ENCODE measurements at places on chromosomes 13 and 19.

DNA sequence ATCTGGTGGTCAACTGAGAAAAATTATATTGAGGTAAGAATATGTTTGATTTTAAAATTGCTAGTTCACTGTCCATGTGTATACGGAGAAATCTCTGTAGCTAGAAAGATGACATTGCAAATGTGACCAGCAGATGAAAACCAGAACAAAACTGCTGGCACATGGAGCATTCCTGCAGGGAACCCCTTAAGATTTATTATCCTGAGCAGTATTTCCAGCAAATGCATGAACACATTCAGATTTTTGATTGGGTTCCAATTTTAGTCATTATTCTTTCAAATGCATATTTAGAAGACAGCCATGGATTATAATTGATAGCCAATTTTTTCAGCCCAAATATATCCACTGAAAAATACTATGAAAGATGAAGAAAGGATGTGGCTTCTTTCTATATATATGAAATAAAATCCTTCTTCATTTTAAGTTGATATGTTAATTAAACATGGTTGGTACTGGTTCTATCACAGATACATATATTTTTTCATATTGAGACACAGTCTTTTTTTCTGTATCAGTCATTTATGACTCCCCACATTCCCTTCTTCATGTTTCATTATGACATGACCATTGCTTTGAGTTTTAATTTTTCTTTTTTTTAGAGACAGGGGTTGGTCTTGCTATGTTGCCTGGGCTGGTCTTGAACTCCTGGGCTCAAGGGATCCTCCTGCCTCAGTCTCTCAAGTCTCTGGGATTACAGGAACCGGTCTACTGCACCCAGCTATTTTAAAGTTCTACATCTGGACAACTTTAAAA lies 376.5 kb downstream of the KLF12 start:
- DNase-seq = peak; percentile 49

DNA sequence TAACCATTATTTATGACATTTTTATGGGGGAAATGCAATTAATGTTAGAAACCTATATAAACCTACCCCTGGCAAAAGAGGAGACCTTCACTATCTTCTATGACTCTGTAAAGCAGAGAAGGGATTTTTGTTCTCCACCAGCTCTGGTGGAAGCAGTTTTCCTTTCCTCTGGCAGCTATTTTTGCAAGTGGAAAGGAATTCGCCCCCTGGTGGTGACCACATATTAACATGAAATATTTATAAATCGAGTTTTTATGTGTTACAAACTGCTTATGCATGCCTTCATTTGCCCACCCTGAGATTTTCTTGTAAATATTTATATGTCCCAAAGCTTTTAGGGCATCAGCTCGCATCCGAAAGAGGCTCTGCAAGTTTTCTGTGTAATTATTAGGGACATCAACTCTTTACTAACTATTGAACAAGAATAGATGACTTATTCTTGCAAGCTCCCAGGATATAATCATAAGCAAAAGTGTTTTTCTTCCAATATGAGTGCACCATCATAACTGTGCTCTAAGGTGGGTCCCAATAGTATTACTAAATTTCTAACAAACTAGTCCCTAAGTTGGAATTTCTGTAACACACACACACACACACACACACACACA lies 62.4 kb downstream of the SERTM1 start:
- DNase-seq = peak; percentile 22

DNA sequence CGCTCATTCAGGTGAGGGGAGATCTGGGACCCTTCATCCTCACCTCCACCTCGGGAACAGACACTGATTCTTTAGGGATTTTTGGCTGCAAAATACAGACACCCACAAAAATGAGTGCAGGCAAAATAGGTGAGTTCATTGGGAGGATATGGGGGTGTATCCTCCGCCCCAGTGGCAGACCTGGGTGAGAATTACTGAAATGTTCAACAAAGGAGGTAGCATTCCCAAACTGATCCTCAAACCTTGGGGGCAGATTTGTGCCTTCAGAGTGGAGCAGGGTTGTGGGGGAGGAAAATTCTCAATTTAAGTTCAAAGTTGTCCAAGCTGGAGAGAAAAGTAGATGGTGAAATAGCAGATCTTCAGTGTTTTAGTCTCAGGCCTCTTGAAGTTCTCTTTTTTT lies 31.3 kb upstream of the SIN3B start:
- no peak for DNase-seq

DNA sequence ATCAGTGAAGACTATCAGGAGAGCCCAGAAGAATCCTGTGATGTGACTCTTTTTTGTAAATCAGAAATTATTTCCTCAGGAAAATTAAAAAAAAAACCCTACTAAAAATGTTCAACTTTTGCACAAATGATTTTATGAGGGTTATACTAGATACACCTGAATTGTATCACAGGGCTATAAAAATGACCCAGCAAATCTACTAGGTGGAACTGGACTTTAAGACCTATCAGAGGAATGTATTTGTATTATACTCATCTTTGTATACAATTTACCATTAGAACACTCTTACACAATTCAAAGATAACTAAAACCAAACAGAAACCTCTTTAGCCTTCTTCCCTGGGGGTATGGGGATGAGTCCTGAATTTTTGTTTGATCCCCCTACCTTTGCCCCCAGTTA lies 7.2 kb downstream of the FBXL3 start:
- DNase-seq = no peak

GRCh38 chr19:34475026-34475974 lies 6.3 kb upstream of the WTIP start:
- peak; percentile 52 for DNase-seq

- no peak for DNase-seq
Measured at GRCh38 chr19:44972802-44973201, 17.6 kb downstream of the CLPTM1 start.

GRCh38 chr13:93977986-93978385 lies 501.5 kb downstream of the DCT start:
- no peak for DNase-seq

DNA sequence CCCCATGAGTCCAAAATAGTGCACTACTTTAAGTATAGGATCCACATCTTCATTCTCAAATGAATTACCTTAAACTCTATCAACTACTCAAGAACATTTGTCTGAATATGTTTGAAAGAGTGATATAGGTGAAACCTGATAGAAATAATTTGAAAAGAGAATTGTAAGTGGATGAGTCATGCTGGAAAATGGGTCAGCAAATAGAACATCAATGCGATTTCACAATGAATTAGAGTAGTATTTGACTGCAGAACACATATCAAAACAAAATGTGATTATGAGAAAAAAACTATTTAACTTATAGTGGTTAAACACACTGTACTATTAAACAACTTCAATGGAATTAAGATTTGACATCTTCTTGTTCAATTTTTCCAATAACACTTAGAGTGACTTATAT lies 300.6 kb upstream of the KLHL1 start:
- no peak for DNase-seq

- no peak for DNase-seq
Measured at GRCh38 chr13:105365021-105365550, 1170.4 kb downstream of the EFNB2 start.

GRCh38 chr13:31846182-31846938 lies 107.0 kb downstream of the RXFP2 start:
- peak; percentile 53 for DNase-seq

DNA sequence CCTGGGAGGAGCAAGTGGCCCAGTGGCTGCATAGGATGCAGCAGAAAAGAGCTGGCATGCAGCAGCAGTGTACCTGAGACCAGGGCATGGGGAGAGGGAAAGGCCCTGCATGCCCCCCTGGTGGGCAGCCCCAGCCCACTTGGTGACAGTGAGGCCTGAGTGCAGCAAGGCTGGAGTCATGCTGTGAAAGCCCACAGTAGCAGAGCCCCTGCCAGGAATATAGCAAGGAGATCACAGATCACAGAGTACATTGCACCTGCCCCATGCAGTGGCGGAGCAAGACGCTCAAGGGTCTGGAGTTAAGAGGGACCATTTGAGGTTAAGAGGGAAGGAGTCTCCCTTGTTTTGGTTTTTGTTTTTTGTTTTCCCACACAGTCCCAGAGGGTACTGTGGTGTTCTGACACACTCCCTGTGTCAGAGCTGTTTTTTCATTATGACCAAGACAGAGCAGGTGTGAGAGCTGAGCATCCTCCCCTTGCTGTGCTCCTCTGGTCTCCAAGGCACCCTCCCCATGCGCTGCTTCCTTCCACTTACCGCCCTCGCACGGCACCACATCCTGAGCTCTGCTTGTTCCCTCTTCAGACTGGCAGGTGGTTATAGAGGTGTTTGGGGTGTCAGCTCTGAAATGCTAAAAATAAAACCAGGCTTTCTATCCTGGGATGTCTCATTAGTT lies 85.0 kb upstream of the UBL3 start:
- no peak for DNase-seq

GRCh38 chr13:77456271-77456670 lies 79.2 kb upstream of the SCEL start:
- no peak for DNase-seq

DNA sequence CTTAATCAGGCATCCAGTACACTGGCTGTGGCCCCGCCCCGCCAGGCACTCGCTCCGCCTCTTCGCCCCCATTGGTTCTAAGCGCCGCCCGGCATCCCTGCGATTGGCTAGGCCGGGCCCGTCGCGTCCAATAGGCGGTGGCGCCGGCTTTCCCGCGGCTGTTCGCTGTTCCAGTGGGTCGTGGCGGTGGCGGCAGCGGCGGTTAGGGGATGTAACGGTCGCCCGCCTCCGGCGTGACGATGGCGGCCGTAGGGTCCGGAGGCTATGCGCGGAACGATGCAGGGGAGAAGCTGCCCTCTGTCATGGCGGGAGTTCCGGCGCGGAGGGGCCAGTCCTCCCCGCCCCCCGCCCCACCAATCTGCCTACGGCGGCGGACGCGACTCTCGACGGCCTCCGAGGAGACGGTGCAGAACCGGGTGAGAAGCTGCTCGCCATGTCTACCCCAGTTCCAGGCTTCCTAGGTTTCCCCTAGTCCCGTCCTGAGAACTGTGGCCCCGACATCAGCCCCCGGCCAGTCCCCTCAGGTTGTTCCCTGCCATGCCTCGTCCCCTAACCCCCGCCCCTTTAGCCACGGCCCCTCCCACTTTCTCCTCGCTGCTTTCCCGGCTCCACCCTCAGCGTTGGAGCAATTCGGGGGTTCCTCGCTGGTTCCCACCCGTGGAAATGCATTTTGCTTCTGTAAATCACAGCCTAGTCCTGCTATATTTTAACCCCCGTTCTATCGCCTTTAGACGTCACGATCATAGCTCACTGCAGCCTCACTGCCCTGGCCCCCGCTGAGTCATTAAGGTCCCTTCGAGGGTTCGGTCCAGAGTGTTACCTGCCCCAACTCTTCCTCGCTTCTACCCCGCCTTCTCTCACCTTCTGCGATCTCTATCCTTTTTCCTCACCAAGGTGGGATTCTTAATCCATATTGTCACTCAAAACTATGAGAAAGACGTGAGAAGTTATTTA lies at the start of gene WDR62:
WDR62 (plus strand) TSS at position 165 of the 954 bp plus-strand sequence; CDS start at position 240, 75 bp downstream.
- DNase-seq = no peak

GRCh38 chr19:11279505-11280236 lies 16.3 kb upstream of the TSPAN16 start:
- DNase-seq = no peak

DNA sequence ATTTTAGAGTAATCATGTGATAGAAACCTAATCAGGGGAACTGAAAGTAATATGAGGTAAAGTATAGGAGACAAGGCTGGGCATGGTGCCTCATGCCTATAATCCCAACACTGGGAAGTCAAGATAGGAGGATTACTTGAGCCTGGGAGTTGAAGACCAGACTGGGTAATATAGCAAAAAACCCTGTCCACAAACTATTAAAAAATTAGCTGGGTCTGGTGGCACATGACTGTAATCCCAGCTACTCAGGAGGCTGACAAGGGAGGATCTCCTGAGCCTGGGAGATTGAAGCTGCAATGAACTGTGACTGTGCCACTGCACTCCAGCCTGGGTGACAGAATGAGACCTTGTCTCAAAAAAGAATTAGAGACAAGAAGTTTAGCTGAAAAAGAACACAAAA lies 469.9 kb downstream of the GPC5 start:
- no peak for DNase-seq

- no peak for DNase-seq
Measured at GRCh38 chr13:100495455-100495854, 93.1 kb downstream of the GGACT start.

DNA sequence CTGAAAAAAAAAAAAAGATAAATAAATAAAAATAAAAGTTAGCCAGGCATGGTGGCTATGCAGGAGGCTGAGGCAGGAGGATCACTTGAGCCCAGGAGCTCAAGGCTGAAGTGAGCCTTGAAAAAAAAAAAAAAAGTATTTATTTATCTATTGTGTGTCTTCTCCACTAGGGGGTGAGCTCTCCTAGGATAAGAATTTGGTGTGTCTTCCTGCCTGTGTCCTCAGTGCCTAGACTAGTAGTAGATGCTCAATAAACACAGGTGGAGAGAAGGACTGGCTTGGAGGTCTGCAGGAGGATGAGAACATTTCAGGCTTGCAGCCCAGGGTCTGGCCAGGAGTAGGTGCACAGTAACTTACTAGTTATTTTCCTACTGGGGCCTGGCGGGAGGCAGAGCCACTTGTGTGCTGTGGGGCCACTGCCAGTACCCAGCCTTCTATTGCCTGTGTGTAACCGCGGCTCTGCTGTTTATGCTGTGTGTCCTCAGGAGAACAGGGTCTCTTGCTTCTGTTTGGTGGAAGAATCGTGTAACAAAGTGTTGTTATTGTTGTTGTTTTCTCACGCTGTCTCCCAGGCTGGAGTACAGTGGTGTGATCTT lies 5.4 kb downstream of the LMTK3 start:
- DNase-seq = no peak

GRCh38 chr19:58054901-58055874 lies 3.9 kb upstream of the ZNF135 start:
- DNase-seq = no peak
